ENCODE measurements at places on chromosomes 2 and 18.
A peak's percentile ranks its signal among the peaks of the same experiment; 100 is the strongest.

GRCh38 chr2:42192652-42193566, 23.8 kb downstream of the EML4 start:
- no peak for DNase-seq

GRCh38 chr2:178258916-178259315, 64.6 kb downstream of the OSBPL6 start:
- DNase-seq, result no peak

- DNase-seq, result no peak
Measured at GRCh38 chr18:47247036-47247415, 4.4 kb downstream of the SKOR2 start.

DNA sequence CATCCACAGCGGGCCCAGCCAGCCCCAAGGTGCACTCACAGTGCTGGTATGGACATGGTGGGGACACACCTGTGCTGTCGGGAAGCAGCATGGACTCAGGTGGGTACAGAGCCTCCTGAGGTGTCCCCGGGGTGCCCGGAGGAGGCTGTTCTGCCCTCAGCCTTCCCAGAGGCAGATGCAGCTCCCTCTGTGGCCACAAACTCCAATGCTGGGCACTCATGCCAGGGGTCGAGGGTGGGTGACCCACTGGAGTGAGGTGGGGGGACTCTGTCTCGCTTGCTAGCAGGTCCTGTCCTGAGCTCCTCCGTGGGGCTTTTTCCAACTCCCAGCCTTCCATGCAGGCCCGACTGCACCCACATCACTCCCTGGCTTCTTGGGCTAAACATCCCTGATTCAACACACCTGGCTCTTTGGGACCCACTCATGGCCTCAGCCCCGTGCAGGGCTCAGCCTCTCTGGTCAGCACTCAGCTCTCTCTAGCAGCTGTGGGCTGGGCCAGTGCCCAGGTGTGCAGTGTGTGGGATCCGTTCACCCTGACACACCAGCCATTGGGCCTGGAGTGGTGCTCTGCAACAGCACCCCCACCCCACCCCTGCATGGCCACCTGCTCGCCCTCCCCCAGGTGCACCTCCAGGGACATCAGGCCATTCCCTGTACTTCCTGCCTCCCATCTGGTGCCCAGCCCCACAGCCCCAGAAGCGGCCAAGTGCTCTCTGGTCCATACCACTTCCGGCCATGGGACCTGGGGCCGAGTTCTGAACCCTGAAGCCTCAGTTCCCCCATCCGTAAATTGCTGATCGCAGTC, 16.0 kb downstream of the RAMP1 start:
- DNase-seq, result no peak

DNA sequence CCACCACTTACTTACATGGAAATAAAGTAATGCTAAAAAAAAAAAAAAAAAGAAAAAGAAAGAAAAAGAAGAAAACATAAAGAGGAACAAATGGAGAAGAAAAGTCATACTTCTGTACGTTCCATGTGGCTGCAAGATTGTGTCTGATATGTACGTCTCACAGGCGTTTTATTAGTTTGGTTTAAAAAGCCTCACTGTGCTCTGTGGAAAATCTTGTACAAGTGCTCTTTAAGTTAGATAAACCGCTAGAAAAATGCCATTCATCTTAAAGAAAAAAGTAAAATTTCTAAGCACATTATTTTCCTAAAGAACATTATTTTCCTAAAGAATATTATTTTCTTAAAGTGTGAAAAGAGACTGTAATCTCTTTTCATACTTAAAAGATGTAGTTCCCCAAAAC, 165.1 kb downstream of the ZNF521 start:
- DNase-seq, result no peak

DNA sequence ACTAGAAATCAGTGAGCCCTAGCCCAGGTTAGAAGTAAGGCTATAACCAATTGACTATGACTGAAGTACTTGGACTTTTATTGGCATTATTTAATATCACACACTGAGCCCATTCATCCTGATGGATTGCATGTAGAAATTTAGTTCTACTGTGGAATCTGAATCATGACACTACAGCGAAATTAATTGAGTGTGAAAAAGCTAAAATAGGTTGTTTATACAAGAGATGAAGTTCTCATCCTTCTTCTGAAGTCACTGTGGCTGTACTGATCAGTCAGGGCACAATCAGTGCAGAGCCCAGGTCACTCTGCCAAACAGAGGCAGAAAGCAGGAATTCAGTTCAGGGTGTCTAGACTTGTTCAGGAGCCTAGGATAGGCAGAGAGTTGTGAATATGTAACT, 158.9 kb downstream of the BABAM2 start:
- DNase-seq, result no peak

DNA sequence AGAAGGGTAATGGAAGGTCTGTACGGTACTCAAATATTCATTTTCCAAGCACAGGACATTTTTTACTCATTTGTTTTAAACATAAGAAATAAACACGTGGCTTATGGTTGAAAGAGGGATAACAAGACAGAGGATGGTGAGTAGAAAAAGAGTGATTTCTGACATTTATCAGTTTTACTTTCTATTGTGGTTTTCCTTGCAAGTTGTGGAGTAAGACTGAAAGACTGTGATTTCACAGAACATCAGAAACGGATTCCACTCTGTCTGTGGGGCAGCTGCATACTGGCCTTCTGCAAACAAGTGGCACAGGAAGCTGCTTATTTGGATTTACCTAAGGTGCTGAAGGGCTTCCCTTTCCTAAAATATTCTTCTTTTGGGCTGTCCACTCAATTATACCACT, 122.2 kb upstream of the ITGB6 start:
- no peak for DNase-seq

DNA sequence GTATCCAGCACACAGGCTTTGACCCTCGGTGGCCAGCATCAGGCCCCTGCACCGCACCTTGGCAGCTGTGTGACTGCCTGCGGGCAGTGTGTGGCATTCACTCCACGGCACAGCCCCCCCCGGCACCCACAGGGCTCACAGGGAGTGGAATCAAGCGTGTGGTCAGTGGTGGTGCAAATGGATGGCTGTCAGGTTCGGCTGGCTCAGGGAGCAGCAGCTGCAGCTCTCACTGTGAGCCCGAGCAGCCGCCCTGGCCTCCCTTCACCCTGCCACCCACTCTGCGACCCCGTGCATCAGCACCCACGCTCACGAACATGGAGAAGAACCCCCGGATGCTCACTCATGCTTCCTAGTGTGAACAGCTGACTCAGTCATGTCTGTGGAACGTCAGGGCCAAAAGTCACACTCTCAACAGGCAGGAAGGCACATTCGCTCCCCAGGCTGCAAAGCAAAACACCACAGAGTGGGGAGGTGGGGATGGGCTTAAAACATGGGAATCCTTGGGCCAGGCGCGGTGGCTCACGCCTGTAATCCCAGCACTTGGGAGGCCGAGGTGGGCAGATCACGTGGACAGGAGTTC, 41.5 kb upstream of the GPC1 start:
- no peak for DNase-seq

- DNase-seq, result no peak
Measured at GRCh38 chr18:39655341-39655740, 2089.7 kb upstream of the CELF4 start.

DNA sequence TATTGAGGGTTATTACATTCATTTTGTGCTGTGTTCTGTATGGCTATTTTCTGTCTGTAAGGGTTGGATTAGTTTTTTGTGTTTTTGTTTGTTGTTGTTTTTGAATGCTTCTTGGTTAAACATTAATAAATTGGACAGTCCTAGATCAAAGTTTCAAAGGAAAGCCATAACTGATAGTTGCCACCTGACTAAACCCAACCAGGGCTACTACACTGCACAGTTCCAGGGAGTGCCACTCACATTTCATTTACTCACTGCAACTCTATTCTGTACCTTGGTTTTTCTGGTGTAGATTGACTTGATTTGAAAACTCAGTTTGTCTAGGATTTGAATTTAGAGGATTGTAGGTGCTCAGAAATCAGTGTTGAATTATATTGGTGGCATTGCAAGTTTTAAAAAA, 6.4 kb downstream of the MYL12B start:
- DNase-seq, result no peak

- no peak for DNase-seq
Measured at GRCh38 chr18:56000041-56000440, 412.0 kb upstream of the TCF4 start.

- peak; percentile 37 for DNase-seq
Measured at GRCh38 chr2:223635080-223635479, 32.9 kb upstream of the SCG2 start.

DNA sequence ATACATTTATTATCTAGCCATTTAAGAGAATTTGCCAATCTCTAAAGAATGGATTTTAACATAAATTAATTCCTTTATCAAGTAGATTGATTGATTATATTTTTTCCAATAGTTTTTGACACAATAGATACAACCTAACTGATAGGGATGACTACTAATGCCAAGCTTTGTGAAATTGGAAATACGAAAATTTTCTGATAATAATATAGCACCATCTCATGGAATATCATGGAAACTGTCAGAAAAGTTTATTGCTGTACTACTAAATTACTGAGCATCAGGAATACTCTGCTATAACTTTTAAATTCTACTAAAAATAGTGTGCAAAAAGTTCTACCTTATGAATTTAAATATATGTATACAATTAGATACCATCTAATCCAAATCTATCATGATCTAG, 101.8 kb upstream of the MAP2 start:
- no peak for DNase-seq

GRCh38 chr2:95060446-95061118, 35.1 kb downstream of the MAL start:
- DNase-seq, result no peak

DNA sequence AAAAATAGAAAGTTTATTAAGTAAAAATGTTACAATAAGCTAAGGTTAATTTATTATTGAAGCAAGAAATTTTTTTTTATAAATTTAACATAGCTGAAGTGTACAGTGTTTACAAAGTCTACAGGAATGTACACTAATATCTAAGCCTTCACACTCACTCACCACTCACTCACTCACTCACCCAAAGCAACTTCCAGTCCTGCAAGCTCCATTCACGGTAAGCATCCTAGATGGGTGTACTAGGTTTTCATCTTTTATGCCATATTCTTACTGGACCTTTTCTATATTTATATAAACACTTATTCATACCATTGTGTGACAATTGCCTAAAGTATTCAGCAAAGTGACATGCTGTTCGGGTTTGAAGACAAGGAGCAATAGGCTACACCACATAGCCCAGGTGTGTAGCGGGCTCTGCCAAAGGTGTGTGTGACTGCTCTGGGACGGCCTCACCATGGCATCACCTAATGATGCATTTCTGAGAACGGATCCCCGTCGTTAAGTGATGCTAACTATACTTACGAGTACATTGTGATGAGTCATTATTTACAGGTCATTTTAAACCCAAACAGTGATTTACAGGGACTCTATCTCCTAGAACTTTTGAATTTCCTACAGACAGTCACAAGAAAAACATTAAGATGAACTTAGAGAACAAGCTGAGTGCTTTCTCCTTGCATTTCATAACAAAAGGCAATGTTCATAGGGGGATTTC, 76.3 kb upstream of the ID2 start:
- no peak for DNase-seq

DNA sequence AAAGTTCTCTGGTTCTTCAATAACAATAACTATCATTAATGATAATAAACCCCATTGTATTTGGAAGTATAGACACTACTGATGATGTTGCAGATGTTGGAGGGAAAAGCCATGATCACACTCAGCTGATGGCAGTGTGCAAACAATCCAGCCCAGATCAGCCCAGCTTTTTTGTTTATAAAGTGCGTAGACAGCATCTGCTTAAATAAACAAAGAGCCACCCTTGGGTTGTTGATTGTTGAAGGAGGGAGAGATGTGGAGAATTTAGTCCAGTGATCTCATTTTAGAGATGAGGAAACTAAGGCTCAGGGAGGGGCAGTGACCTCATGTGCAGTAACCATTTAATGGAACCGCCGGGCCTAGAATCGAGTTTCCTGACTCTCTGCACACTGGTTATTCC, 56.0 kb upstream of the MEX3C start:
- no peak for DNase-seq

DNA sequence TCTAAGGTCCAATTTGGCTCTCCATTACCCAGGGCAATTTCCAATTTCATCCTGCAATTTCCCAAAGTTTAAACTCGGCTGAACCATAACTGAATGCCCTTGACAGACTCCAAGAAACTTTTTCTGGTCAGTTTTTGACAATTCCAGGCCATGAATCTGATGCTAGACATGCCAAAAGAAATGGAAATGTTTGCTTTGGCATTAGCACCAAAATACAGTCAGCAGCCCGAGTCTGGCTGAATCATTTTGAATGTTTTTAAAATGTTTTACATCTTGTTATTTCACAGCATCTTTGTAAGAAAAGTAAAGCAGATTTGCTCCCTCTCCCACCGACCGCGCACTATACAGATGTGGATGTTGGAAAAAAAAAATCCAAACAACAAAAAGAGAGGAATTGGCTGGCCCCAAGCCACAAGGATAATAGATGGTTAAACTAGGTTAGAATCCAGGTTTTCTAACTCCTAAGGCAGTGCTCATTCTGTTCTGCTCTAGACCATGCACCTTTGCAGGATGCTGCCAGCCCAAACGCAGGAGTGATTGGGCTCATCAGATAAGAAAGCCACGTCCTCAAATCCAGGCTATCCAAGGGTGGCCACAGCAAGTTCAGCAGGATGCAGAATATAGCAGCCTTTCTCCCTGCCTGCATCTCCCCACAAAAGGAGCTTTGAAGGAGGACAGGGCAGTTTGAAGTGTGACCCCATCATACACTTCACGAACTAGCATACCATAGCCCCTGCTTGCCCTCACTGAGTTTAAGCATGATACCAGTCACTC, 167.5 kb downstream of the ALK start:
- DNase-seq, result no peak

DNA sequence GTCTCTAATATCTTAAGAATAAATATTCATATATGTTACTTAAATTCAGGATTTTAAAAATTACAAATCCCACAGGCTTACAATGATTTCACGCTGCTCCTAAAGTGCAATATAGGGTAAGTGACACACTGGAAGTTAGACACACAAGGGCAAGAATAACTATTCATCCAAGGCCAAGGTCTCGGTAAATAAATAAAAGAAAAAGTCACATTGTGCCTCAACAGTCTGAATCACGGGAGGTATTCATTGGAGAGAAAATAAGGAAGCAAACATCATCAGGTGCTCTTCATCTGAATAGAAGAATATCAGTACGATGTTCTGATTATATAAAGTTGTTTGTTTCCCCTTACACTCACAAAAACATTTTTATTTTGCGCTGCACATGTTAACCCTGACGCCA, 820.2 kb downstream of the TRIB2 start:
- no peak for DNase-seq

DNA sequence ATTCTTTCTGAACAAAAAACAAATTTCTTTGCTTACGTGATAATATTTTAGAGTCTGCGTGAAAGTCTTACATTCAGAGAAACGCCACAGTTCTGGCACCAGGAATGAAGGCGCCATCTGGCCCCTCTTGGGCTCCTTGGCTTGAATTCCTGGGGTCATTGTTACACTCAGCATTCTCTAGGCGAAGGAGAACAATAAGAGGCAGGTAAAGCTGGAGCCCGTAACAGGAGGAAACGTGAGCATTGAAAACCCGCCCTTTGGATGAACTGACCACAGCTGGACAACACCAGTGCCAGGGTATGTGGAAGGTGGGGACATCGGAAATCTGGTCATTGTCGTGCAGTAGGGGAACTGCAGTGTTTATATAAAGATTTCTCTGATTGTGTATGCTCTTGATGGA, 144.8 kb downstream of the RNF152 start:
- no peak for DNase-seq

All from epithelial cell of proximal tubule (primary cell).